ENCODE measurements at places on chromosomes 6 and 20.

- DNase-seq, result no peak
These were observed 118.5 kb downstream of the DLL1 start for GRCh38 chr6:170172392-170172791.

DNA sequence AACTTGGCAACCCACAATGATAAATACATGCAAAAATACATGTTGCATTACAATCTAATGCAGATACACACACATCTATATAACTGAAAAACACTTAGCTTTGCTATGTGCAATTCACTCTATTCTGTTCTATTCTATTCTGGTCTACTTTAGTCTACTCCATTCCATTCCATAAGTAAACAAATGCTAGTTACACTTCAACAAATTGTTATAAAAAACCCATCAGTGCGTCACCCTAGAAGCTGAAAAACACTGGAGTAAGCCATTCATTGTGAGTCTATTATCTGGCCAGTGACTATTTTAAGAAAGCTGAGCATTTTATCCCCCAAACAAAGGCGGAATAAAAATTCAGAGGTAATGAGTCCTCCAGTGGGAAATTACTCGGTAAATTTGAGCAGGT is 315.7 kb upstream of the EPHA7 start:
- no peak for DNase-seq

DNA sequence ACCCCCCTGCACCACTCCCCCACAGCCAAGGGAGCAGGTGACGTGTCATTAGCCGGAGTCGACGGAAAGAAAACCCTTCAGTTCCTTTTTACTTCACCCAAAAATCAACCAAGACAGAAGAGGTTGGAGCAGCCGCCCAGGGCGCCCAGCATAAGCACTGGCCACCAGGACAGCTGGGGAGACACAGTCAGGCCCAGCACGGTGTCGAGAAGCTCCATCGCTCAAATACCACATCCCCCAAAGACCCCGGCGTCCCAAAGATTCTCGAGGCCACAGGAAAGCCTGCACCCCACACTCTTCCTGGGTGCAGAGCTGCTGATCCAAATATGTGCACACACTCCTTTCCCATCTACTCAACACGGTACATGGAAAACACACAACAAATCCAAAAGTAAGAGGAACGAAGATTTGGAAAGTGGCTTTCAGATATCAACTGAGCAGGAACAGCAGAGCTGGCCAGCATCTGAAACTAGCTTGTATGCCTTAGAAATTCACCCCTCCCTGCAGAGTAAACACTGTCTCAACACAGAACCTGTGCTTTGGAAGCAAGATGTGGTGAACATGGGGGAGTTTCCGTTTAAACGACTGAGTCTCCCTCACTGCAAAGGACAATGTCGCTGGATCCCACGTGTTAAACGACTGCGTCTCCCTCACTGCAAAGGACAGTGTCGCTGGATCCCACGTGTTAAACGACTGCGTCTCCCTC is 54.6 kb downstream of the DLL1 start:
- no peak for DNase-seq

GRCh38 chr20:48165401-48165685 is 380.1 kb upstream of the SULF2 start:
- no peak for DNase-seq

DNA sequence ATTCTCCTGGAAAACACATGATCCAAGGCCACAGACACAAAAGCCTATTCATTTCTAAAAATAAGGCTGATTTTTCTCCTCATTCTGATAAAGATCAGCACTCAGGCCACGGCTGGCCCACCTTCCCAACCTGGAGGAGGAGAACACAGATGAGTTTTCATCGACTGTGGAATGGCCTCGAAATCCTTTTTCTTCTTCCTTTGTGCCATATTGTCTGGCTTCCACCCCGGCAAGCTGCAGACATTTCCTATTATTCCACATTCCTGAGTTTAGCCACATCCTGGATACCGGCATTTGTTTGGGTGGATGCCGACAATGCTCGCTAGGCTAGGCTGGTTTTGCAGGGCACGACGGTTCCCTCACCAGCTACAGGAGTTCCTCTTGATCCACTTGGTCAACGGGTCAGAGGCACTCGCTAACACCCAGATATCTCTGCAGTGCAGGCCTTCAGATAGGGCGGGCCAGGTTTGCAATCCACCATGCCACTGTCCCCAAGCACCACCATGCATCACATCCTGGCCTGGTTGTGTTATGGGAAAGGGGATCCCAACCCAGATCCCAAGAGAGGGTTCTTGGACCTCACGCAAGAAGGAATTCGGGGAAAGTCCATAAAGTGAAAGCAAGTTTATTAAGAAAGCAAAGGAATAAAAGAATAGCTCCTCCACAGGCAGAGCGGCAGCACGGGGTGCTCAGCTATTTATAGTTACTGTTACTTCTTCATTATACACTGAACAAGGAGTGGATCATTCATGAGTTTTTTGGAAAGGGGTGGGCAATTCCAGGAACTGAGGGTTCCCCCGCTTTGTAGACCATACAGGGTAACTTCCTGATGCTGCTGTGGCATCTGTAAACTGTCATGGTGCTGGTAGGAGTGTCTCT is 4.2 kb upstream of the CTSZ start:
- no peak for DNase-seq

GRCh38 chr20:18686696-18687095 is 98.8 kb downstream of the DTD1 start:
- DNase-seq, result no peak

DNA sequence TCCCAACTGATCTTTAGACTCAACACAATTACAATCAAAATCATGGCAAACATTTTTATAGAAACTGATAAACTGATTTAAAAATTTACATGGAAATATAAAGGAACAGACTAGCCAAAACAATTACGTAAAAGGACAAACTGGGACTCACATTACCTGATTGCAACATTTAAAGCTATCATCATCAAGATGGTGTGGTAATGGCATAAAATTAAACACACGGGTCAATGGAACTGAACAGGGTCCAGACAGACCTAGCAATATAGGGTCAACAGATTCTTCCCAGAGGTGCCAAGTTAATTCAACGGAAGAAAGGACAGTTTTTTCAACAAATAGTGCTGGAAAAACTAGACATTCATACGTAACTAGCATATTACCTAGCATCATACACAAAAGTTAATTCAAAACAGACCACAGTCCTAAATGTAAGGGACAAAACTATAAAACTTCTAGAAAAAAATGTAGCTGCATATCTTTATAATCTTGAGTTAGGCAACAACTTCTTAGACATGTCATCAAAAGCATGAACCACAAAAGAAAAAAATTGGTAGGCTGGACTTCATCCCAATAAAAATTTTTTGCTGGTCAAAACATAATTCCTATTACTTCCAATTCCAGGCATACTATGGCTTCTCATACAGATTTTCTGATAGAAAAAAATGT is 147.4 kb upstream of the BEND6 start:
- no peak for DNase-seq

GRCh38 chr20:51230727-51231126 is 207.8 kb upstream of the KCNG1 start:
- DNase-seq, result no peak

DNA sequence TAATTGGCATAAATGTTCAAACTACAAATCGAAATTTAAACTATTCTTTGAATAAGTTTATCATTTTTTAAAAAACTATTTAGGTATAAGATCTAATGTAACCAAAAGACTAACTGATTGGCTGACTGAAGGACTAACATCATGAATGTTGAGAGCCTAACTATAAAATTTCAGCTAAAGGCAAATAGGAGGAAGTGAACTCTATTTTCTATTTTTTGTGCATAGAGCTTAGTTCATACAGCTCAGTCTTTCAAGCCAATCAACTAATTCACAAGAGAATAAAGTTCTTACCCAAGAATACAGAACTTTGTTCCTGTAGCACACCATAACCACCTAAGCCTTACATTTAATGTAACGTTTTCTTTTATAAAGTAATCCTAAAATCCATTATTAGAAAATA is 46.3 kb upstream of the STXBP5 start:
- no peak for DNase-seq

DNA sequence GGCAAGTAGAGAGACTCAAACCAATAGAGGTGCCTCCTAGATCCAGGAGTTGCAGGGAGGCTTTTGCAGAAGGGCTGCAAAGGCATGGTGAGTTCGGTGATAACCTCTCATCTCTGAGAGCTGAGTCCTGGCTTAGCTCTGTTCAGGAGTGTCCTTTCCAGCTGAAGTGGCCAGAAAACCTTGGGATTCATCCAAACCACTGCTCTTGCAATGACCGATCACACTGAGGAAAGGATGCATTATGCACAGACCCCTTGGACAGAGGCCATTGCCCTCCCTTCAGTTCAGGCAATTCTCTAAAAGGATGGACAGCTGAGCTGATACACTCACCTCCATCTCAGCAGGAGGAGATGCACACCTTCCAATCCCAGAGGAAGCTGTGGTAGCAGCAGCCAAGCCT is 158.8 kb upstream of the ENPP5 start:
- no peak for DNase-seq

- DNase-seq, result no peak
These were observed 108.1 kb downstream of the TRMT11 start for GRCh38 chr6:126094411-126094810.

GRCh38 chr6:107601406-107601805 is 111.5 kb downstream of the SOBP start:
- DNase-seq, result no peak

- no peak for DNase-seq
These were observed 39.0 kb downstream of the SYTL3 start for GRCh38 chr6:158688860-158689259.

DNA sequence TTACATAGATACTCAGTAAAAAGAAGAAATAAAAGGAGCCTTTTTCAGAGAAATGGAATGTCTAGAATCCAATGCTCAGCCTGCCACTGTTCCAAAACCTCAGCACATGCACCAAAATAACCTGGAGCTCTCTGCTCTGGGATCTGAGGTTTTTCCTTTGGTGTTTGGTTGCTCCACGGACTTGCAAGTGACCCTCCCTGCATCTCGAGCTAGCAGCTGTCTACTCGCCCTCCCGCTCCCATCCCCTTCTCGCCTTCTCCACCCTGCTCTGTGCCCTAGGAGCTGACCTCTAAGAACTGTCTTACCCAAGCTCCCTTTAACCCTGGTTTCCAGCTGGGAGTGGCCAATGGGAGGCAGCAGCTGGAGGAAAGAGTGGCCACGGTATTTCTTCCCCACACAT is 35.1 kb upstream of the FAM210B start:
- no peak for DNase-seq

DNA sequence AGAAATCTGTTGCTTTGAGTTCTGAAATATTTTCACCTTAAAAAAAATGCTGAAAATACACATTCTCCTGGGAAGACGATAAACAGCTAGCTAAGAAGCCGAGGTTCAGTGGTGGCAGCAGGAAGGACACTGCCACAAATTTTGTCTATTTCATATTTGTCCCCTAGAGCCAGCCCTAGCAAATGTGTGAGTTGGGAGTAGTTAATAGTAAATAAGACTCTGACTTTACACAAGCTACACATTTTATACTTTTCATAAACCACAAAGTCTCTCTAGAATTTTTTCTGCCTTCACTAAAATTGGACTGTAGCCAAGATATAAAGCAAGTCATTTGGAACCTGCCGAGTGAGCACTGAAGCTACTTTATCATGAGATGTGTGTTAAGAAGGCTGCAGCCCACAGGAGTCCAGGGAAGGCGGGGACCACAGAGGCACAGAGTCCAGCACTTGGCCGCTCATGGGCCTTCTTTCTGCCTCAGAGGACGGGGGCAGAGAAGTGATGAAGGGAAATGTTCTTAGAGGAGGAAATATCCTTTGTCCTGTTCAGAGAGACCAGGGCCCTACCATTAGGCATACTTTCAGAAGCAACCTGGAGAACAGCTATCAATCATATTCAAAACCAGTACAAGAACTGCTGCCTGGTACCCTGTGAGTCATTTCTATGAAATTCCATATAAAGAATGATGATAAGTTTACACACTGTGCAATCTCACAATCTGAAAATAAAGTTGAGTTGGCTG is 241.7 kb upstream of the TAB2 start:
- no peak for DNase-seq

DNA sequence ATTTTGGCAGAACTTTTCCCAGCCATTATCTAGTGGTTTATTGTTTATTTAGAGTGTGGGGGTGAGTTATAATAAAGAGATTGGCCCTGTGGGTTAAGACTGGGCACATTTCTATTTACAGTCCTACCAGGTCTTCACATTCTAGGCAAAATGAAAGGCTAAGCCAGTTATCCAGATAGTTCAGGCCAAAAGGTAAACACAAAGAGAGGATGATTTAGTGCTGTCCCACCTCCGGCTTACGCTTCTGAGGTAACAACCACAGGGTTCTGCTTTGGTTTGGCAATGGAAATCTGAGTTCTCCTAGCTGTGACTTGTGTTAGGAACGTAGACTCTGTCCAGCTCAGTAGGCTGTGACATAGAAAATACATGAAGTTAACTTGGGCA is 50.3 kb upstream of the PTPRK start:
- no peak for DNase-seq

GRCh38 chr20:2509794-2510193 is 1.1 kb upstream of the ZNF343 start:
- DNase-seq, result no peak

GRCh38 chr6:35267446-35267845 is 7.9 kb downstream of the ZNF76 start:
- DNase-seq, result no peak

DNA sequence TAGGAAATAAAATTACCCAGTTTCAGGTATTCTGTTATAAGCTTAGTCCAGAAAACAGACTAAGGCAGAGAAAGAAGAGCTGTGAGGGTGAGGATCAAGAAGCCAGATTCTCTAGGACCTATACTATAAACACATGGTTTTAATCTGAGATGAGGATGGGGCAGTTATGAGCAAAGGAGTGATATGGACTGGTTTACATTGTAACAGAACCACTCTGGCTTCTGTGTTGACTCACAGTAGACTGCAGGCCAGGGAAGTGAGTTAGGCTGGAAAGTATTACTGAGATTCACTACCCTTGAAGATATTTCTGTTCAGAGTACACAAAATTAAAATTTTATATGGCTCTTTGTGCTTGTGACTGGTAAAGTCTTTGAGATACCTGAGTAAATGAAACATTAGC is 3.2 kb upstream of the RWDD1 start:
- DNase-seq, result no peak

GRCh38 chr20:63525971-63526370 is 5.4 kb downstream of the PPDPF start:
- no peak for DNase-seq

DNA sequence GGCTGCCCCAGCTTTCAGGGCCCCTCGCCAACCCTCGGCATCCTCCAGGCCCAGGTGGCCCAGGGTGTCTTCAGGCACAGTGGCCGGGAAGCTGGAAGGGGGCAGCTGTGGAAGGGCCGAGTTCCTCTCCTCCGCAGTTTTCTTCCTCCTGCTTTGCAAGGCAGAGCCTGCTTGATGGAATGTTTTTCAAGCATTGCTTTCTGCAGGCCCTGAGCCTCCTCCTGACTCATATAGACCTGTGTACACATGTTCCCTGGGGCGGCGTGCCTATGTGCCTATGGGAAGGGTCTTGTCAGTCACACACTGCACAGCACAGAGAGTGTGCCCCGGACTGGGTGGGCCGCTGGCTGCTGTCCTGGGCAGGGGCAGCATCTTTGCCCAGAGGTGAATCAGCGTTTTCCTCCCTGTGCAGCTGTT is 107.5 kb downstream of the ERMARD start:
- DNase-seq, result no peak

DNA sequence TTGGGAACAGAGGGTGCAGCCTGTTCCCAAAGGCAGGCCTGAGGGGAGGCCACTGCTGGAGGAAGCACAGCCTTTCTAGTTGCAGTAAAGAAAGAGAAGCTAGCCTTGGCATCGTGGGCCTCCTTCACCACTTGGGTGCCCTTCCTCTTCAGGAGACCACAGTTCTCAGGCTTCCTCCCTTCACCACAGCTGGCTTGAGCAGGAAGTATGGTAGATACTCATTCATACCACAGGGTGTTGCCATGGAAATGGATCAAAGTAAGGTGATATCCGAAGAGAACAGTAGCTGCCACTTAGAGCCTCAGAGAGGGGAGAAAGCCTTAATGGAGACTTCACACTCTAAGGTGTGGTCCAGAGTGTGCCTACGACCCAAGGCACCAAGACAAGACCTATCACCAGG is 120.4 kb upstream of the RIPOR2 start:
- DNase-seq, result no peak
